Esophagus mucosa (tissue), 1 donor: ENCODE measurements at places on chromosomes 6 and 20. TPM values are rescaled to one million over a fixed set of nuclear protein-coding genes. Genes with fewer than 3 reads are reported as not detected.

The SNX21 gene
- total RNA-seq = 7.1 TPM

The BMP2 gene
- total RNA-seq = 3.5 TPM

The HLA-DQA1 gene
- total RNA-seq = 3.9 TPM

The PTPRK gene
- total RNA-seq = 13.0 TPM

- no peak for ATAC-seq
Measured at GRCh38 chr6:116492331-116493067, 18.9 kb upstream of the CALHM5 start.

DNA sequence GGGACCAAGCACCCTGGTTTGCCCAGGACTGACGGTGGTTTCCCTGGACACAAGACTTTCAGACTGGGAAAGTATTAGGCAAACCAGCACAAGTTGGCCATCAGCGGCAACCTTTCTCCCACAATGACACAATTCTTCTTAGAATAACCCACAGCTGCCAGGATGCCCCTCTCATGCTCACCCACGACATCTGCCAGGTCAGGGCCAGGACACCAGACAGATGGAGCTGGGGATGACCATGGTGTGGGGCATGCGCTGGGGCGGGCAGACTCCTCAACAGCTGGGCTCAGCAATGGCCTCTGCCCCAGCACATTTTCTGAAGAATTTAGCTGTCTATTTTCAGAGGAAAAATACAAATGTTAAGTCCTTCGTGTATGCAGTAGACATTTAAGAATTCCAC is 226.4 kb downstream of the FNDC1 start:
- no peak for ATAC-seq

DNA sequence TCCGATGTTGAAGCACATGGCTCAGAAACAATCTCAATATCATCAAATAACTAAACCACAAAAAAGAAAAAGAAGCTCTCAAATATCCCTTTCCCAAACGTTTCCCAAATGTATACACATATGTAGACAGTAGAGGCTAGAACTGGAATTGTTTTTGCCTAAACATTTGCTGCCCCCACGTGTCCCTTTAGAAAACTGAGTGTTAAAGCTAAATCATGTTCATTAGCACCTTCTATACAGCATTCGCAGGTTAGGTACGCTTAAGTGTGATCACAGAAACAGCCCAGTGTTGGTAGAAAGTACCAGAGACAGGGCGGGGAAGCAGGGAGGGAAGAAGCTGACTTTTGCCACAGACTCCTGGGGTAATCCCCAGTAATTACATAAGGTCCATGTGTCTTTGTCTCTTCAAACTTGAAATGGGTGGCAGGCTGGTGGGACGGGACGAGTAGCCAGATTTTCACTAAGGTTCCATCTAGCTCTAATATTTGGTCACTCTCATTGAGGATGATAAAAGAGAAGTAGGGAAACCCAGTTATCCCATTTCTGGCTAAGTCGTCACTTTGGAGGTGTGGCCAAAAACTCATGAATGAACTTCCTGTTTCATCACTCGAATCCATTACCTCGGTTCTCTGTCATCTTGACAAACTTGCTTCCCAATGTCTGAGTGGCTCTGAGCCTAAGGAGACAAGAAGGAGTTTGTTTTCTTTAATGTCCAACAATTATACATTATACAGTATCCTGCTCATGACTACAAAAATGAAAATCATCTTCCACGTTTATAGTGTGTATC is 15.0 kb upstream of the TFAP2A start:
- ATAC-seq = peak; percentile 62

GRCh38 chr6:168418711-168419121 is 22.3 kb upstream of the SMOC2 start:
- no peak for ATAC-seq

- no peak for ATAC-seq
Measured at GRCh38 chr6:154406869-154407268, 50.3 kb upstream of the IPCEF1 start.

- ATAC-seq = no peak
Measured at GRCh38 chr6:84424956-84425355, 197.5 kb upstream of the CEP162 start.

DNA sequence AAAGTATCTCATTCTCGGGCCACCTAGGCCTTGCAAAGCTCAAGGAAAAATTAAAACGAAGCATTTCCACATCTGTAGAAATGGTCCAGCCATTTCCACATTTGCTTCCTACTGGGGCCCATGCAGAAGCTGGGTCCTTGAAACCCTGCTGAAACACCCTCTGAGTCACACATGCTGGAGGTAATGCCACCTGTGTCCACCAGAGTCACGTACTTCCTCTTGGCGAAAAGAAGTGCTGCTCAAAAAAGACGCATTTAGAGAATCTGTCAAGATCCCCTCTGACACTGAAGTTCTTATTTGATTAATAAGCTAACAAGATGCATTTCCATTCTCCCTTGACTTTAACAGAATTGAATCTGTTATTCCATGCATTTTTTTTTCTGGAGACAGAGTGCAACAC is 423.2 kb downstream of the PREX1 start:
- no peak for ATAC-seq

DNA sequence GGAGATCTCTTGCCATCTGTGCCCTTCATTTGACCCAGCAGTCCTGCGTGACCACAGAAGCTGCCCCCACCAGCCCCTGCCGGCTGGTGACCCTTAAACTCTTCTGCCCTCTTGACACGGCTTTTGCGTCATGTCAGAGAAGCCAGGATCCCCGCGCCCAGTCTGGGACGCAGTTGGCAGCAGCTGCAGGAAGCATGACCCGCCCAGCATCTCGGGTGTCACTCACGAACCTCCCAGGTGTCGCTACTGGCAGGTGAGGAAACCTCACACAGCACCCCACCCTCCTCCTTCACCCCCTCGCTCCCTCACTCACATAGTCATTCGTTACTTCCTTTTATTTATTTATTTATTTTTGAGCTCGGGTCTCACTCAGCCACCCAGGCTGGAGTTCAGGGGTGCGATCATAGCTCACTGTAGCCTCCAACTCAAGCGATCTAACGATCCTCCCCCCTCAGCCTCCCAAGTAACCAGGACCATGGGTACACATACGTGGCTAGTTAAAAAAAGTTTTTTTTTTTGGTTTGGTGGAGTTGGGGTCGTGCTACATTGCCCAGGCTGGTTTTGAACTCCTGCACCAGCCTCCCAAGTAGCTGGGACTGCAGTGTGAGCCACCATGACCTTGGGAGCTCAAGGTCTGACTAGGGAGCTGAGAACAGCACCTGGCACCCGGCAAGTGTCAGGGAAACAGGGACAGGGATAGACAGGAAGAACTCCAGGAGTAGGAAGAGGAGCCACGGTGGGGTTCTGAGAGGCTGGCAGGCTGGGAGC is 14.1 kb upstream of the SPDEF start:
- ATAC-seq = no peak

DNA sequence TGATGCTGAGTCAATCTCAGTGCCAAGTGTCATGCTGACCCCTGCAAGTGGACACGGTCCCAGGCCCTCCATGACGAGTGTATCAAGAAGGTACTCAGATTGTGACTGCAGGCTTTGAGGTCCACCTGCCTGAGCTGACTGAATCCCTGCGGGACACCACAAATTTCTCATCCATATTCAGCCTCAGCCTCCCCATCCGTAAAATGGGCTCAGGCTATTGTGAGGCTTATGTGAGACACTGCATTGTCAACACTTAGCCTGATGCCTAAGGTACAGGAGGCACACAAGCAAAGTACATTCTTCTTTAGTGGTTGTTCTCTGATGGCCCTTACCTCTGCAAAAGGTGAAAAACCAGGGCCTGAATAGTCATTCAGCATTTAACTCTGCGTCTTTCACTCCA is 70.4 kb upstream of the NFATC2 start:
- ATAC-seq = no peak

GRCh38 chr6:41654151-41654697 is 16.0 kb downstream of the MDFI start:
- ATAC-seq = no peak

- no peak for ATAC-seq
Measured at GRCh38 chr6:161076181-161076677, 84.7 kb downstream of the MAP3K4 start.

GRCh38 chr20:40744072-40744817 is 55.2 kb upstream of the MAFB start:
- ATAC-seq = no peak
